ENCODE measurements at places on chromosomes 2 and 18.

DNA sequence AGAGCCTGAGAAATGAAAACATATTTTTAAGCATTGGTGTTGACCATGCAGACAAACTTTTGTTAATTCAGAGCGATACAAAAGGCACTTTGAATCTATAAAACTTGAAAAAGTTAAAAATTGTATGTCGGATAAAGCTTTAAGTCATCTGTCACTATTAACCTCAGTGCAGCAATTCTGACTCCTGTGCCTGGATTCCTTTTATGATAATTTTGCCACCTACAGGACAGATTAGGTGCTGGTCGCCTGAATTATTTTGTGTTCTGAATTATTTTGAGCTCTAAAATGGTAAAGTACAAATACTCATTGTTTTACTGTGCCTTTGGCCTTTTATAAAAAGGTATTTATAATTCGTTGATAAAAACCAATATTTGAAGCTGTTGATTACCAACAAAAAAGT is 19.4 kb upstream of the RNF138 start:
- no peak for DNase-seq

DNA sequence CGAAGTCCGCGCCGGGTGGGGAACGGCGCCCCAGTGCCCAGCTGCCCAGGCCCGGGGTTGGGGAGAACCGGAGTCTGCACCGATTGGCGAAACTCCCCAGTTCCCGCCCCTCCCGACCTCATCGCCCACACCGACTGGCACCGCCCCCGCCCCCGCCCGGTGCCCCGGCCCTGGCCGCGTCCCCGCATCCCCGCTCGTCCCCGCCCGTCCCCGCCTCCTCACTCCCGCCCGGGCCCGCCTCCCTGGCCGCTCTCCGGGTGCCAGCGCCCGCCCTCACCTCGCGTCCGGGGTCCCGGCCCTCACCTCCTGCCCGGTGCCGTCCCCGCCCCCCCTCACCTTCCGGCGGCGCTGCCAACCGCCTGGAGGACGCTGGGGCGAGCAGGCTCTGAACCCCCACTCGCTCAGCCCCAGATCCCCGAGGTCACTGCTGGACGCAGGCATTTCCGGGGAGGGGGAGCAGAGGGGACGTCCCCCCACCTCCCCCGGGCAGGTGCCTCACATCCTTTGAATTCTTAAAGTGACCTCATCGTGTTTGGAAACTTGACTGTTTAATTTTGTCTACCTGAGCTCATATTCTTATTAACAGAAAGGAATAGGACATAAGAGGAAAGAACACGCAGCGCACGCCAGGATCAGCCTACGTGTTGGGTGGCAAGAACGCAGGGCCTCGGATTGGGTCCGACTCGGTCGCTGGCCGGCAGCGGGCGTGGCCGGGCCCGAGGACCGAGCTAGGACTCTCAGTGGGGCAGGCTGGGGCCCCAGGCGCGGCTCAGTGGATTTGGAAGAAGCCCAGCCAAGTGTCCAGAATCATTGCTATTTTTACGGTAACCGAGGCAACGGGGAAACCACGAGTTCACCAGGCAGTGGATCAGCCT is at the start of gene FAM110C:
Gene FAM110C (minus strand): TSS at position 35 of the 875 bp plus-strand sequence. CDS start 120 bp downstream, outside the sequence.
- DNase-seq, result no peak

- no peak for DNase-seq
Measured at GRCh38 chr18:23159344-23159743, 24.1 kb downstream of the CABLES1 start.

DNA sequence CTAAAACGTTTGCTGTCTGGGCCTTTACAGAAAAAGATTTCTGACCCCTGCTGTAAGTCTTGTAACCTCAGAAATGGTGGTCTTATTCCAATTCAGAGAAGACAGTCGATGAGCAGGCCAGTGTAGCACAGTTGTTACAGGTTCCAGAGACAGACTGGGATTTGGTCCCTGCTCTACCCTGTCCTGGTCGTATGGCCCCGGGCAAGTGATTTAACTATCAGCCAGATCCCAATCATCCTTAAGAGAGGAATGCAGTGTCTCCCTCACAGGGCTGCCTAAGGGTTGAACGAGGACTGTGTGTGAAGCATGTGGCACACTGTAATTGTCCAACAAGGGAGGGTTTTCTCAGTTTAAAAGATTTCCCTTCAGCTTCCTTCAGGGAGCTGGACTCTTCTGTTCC is 47.2 kb downstream of the HK2 start:
- DNase-seq, result no peak

- no peak for DNase-seq
Measured at GRCh38 chr2:238082151-238082550, 18.0 kb upstream of the ESPNL start.

DNA sequence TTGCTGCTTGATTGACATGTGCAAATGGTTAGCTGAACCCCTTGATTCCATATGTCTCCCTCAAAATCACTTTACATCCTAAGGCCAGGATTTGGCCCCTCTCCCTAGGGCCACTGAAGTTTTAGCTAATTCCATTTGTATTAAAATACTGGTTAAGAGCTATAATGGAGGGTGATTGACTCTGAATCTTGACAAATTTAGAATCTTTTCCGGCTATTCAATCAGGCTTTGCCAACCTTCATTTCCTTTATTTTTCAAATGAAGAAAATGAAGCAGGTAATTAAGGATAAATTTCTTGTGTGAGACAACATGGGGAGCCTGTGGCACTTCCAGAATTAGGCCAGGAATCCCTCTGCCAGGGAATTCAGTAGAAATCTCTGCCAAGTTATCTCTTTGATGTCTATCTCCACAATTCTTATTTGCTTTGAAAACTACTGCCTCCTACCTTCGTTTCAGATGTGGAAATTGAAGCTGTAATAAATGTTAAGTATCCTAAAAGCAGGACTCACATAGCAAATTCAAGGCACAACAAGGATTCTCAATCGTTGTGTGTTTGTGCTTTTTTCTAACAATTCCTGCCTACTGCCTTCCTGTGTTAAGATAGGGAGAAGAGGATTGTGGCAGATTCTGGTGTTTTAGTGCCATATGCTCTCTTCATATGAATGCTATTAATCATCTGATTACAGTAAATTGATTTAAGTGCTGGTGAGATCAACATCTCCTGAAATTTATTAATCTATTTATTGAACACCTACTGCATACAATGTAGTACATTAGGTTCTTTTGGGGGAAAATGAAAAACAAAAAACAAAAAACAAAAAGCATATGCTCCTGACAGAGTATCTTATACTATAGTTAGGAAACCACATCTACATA is 47.8 kb upstream of the MAP4K3 start:
- DNase-seq, result no peak

- no peak for DNase-seq
Measured at GRCh38 chr18:400456-400855, 100.0 kb downstream of the COLEC12 start.

GRCh38 chr2:224982910-224983711 is 59.2 kb downstream of the DOCK10 start:
- no peak for DNase-seq

DNA sequence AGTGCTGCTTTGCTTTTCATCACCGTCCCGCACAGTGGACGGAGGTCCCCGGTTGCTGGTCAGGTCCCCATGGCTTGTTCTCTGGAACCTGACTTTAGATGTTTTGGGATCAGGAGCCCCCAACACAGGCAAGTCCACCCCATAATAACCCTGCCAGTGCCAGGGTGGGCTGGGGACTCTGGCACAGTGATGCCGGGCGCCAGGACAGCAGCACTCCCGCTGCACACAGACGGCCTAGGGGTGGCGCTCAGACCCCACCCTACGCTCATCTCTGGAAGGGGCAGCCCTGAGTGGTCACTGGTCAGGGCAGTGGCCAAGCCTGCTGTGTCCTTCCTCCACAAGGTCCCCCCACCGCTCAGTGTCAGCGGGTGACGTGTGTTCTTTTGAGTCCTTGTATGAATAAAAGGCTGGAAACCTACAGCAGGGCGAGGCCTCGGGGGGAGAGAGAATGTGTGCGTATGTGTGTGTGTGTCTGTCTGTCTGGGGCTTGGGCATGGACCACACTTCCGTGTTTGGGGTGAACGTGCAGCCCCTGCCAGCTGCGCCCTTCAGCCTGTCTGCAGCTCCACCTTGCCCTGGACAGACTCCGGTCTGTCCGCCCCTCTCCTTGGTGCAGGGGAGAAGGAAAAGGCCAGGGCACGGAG is 32.3 kb downstream of the GPC1 start:
- DNase-seq, result no peak

DNA sequence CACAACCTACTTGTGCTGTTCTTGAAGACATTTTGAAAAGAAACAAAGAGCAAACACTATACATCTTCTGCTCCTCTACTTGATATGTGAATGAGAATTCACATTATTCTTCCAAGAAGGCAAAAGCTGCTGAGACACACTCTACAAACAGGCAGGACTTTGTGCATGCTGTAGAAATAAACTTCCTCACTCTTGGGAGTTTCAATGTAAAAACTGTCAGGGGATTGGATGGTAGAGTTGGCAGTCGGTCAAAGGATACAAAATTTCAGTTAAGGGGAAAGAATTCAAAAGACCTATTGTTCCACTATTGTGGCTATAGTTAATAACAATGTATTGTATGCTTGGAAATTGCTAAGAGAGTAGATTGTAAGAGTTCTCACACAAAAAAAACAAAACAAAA is 196.3 kb downstream of the MC4R start:
- DNase-seq, result no peak

- no peak for DNase-seq
Measured at GRCh38 chr2:70132244-70133126, 45.2 kb downstream of the PCBP1 start.

DNA sequence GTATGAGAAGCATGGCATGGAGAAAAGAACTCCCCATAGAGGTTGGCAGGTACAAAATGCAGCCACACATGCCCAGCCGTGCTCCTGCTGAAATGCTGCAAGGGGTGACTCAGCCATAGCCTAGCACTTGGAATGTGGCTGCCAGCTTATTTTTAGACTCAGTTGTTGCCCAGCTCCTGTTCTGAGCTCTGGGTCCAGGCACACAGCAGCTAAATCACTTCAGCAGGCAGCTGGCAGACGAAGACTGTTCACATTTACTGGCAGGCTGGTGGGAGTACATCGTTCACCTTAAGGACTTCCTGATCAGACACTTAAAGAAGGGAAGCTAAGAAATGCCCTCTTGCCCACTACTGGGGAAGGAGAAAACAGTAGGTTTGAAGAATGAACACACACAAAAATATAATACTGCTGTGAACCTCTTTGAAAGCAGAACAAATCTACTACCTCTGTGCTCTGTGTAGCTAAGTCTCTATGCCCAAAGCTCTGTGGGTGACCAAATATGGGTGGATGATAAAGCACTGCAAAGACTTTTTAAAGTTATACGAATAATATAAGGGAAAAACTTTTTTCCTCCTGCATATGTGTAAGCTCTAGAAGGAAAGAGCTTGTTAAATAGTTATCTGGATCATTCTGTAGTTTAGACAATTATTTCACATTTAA is 146.1 kb downstream of the LNPK start:
- DNase-seq, result no peak

- DNase-seq, result no peak
Measured at GRCh38 chr2:95012881-95013550, 12.5 kb upstream of the MAL start.

- no peak for DNase-seq
Measured at GRCh38 chr2:60565472-60565871, 12.0 kb upstream of the BCL11A start.

GRCh38 chr2:166256896-166257295 is 118.8 kb downstream of the SCN9A start:
- DNase-seq, result no peak

GRCh38 chr2:237754182-237754581 is 44.4 kb upstream of the RBM44 start:
- DNase-seq, result no peak

- no peak for DNase-seq
Measured at GRCh38 chr2:64563436-64563938, 39.4 kb downstream of the AFTPH start.

DNA sequence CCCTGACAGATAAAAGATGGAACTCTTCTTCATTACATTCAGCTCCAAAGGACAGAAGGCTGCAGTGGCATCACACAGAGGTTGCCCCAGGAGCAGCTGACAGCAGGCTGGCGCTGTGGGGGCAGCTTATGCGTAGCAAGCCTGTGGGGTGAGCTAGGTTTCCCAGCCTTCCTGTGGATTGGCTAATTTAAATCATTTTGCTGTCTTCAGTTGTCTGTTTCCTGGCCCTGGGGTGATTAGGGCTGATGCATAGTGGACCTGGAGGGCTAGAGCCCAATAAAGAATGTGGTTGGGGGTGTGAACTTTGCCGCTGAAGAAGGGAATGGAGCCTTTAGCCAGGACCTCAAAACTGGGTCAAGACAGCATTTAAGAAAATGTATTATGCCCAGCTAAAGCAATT is 1038.0 kb downstream of the SOCS6 start:
- DNase-seq, result no peak

- DNase-seq, result no peak
Measured at GRCh38 chr2:162013514-162014475, 60.2 kb downstream of the DPP4 start.

GRCh38 chr2:69936906-69937305 is 22.0 kb downstream of the MXD1 start:
- DNase-seq, result no peak

DNA sequence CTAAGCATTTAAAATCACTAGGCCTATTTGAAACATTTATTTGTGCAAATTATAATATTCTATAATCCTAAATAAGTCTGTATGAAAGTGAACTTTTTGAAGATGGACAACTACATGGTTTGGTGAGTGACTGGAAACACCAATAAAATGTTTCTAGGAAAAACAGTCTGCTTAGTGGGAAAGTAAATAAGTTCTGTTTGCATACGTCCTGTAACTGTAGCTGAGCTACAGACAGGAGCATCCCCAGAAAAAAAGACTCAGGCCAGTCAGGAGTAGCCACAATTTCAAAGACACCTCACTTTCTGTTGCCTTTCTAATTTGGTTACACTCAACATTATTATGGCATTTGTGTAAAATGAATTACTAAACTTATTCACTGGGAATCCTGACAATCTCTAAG is 28.4 kb upstream of the KCNJ3 start:
- no peak for DNase-seq

DNA sequence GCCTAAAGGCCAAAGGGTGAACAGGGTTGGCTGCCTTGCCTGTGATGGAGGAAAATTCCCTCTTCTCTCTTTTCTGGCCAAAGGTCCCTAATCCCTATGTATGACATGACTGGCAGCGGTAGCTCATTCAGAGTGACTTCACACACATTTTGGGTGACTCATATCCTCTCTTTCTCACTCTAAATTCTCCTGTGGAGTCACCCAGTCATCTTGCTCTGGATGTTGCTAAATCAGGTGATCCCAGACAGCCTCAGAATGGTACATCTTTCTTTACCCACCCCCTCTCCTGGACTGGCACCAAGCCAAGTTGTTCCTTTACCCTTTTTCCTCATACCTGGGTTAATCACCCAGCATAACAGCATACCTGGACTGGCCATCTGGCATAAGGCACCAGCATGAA is 77.2 kb downstream of the NEURL3 start:
- no peak for DNase-seq

GRCh38 chr2:123528996-123529707 is 495.9 kb upstream of the CNTNAP5 start:
- no peak for DNase-seq

GRCh38 chr2:9377461-9378097 is 45.7 kb downstream of the ITGB1BP1 start:
- no peak for DNase-seq

GRCh38 chr18:3075491-3075890 is 62.5 kb upstream of the LPIN2 start:
- no peak for DNase-seq

Data from suprapubic skin (tissue), 4 donors.